ENCODE measurements at places on chromosomes 2 and 18.

- DNase-seq = no peak
Observed at GRCh38 chr18:51813740-51814139, 526.3 kb upstream of the DCC start.

- DNase-seq = no peak
Observed at GRCh38 chr18:41939326-41939725, 15.7 kb upstream of the PIK3C3 start.

- DNase-seq = no peak
Observed at GRCh38 chr2:228901531-228901930, 369.6 kb downstream of the PID1 start.

DNA sequence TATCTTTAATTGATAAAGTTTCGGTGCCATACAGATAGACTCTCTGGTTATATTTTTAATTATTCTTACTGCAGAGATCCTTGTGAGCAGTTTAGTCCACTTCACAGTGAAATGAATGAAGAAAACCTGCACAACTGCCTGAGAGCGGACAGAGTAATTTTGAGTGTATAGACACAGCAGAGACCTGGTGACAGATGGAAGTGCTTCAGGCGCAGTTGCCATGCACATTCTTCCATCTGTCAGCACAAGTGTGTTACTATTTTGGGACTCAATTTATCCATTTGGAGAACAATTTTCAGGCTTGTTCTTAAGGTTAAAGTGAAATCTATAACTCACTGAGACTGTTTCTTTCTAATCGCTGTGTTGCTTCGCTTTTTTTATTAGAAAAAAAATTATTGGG is 147.8 kb upstream of the SPHKAP start:
- DNase-seq = no peak

GRCh38 chr2:127479219-127479825 is 47.0 kb downstream of the IWS1 start:
- DNase-seq = peak; percentile 29

GRCh38 chr2:30022444-30023071 is 101.2 kb upstream of the ALK start:
- no peak for DNase-seq

- DNase-seq = no peak
Observed at GRCh38 chr2:113716291-113716690, 40.2 kb downstream of the SLC35F5 start.

- peak; percentile 2 for DNase-seq
Observed at GRCh38 chr2:7878786-7879482, 802.9 kb upstream of the ID2 start.

DNA sequence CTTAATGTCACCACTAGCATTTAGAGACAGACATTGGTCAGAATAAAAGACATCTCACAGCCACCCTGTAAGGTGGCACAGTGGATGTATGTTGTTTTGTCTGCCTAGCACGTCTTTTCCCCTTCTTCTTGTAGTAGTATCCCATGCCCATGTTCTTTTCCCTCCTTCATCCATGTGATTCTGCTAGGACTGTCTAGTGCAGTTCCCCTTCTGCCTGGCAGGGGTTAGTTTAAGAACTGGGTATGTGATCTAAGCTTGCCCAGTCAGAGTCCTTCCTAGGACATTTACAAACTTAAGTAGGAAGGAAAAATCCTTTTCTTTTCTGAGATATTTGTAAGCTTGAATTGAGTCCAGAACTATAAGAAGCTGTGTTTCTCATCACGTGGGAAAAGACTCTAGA is 172.3 kb downstream of the BABAM2 start:
- DNase-seq = no peak

DNA sequence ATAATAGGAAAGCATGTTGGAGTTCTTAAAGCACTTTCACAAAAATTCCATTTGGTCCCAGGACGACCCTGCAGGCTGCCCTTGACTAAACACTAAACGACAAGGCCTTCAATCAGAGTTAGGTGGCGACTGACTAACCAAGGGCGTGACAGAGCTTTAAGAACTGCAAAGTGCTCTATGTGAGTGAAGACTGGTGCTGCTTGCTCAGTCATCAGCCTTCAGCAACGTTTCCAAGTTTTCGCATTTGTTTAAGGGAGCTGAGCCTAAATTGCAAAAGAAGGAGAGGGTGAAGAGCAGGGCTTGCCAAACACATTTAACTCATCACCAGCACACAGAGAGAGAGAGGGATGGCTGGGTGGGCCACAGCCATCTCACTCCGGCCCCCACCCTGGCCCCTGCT is 204.7 kb upstream of the PID1 start:
- no peak for DNase-seq

- DNase-seq = peak; percentile 46
Observed at GRCh38 chr2:165239230-165239629, at the start of gene SCN2A. Gene SCN2A (plus strand): TSS chr2:165239414. CDS start chr2:165295824, 56,410 bp downstream.

GRCh38 chr2:233321166-233321565 is 13.6 kb downstream of the SAG start:
- no peak for DNase-seq

GRCh38 chr2:182368996-182369395 is 57.8 kb downstream of the PDE1A start:
- DNase-seq = no peak

- DNase-seq = no peak
Observed at GRCh38 chr2:38191516-38191915, 115.6 kb upstream of the CYP1B1 start.

GRCh38 chr18:51009072-51009471 is 20.9 kb upstream of the SMAD4 start:
- no peak for DNase-seq

DNA sequence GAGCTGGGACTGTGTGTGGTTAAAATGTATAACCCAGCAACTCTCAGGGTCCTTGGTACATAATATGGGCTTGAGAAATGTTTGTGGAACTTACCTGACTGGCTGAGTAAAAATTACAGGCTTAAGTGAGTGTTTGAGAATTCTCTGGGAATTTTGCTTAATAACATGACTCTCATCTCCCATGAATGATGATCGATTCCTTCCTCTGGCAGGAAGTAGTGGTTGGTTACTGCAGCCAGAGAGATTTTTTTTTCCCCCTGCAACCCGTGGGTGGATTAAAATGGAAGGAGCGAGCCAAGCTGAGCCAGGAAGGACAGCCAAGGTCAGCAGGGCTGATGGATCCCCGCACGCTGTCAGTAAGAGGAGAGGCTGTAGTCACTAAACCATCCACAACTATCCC is 40.6 kb upstream of the RFX8 start:
- DNase-seq = no peak

DNA sequence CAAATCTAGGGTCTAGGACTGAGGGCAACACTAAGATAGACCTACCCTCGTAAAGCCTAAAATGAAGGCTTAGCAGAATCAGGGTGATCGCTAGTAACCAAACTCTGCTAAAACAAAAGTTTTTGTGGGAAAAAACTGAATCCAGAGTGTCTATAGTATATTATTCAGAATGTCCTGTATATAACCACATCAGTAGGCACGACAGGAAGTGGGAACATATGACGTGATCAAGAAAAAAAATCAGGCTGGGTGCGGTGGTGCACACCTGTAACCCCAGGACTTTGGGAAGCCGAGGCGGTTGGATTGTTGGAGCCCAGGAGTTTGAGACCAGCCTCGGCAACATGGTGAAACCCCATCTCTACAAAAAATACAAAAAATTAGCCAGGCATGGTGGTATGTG is 106.1 kb downstream of the UGGT1 start:
- DNase-seq = no peak

DNA sequence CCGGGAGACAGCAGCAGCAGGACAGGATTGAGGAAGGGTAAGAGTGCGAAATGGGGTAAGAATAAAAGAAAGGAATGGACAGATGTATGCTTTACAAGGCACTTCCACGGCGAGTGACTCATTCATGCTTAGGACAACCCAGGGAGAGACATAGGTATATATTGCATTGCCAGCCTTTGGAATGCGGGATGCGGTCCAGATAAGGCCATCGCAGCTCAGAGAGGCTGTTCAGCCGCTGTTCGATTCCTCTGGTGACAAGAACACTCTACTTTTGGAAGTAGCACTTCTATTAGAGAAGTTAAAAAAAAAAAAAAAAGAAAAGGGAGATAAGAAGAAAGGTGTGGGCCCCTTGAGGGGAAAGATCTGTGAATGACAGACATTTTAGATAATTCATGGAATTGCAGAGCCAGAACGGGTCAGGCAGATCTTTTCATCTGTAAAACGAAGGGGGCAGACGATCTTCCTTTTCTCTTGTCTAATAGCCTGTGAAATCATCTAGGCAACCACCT is 819 bp upstream of the NCOA1 start:
- no peak for DNase-seq

GRCh38 chr2:112691881-112692281 is 28.9 kb upstream of the NT5DC4 start:
- no peak for DNase-seq

DNA sequence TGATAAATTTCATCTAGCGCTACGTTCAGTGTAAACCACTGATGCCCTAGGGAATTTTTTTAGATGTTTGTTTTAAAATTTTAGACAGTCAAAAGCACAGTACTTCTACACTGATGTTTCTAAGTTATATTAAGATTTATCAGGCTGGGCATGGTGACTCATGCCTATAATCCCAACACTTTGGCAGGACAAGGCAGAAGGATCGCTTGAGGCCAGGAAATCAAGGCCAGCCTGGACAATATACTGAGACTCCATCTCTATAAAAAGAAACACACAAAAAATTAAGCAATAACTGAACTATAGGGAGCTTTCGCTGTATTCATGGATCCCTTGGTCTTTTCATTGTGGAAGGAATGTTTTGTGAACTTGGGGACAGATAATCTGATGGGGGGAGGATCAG is 50.6 kb upstream of the MAPRE2 start:
- DNase-seq = peak; percentile 88

- DNase-seq = peak; percentile 61
Observed at GRCh38 chr2:107633580-107634147, 193.0 kb upstream of the RGPD4 start.

DNA sequence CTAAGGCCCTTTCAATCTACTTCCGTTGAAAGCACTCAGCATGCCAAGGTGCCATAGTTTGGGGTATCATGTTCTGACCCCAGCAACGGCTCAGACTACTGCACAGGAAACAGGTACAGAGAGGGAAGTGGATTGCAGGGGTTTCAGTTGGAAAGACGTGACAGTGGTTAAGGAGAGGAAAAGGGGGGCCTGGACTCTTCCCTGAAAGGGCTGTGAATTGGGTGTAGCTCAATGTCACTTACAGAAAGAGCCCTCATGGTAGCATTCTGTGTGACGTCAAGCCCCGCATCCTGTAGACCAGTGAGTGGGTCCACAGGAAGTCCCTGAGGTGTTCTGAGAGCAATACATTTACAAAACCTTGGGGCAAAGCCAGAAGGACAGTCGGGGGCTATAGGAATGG is 121.5 kb upstream of the GYPC start:
- no peak for DNase-seq

DNA sequence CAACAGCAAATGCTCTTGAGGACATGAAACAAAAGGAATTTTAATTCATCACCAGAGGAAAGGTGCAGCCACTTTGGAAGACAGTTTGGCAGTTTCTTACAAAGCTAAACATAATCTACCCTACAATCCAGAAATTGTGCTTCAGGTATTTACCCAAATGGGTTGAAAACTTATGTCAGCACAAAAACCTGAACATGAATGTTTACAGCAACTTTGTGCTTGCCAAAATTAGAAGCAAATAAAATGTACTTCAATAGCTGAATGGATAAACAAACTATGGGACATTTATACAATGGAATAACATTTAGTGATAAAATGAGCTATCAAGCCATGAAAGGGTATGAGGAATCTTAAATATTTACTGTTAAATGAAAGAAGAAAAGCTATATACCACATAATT is 6.9 kb upstream of the MAP2 start:
- DNase-seq = no peak

GRCh38 chr2:42974721-42975717 is 182.6 kb upstream of the HAAO start:
- peak; percentile 30 for DNase-seq

Data from foreskin melanocyte (primary cell).